ENCODE measurements at places on chromosomes 3 and 15.

DNA sequence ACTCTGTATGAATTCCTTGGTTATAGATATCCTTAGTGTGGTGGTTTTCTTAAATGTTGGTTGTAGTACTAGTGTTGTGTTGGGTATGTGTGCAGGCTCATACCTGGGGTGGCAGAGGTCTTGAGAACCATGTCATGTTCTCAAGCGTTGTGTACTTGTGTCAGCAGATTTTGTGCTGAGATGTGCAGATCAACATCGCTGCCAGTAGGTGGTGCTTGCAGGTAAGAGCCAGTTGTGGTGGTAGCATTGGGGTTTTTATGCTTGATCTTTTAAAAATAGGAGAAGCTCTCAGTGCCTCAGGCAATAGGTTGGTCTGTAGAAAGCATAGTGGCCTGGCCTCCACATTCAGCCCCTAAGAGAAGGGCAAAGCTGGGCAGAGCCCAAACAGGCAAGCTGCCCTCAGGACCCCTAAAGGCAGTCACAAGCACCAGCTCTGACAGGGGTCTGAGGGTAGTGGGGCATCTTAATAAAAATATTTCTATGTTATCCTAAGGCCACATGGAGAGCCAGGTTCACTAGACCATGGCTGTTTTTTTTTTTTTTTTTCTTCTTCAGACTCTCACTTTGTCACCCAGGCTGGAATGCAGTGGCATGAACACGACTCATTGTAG lies 164.0 kb downstream of the IL20RB start:
- no peak for DNase-seq

- DNase-seq = no peak
These were observed 119.4 kb downstream of the SPATA16 start for GRCh38 chr3:173021547-173022185.

- DNase-seq = no peak
These were observed 7.4 kb upstream of the LRRFIP2 start for GRCh38 chr3:37181756-37182155.

DNA sequence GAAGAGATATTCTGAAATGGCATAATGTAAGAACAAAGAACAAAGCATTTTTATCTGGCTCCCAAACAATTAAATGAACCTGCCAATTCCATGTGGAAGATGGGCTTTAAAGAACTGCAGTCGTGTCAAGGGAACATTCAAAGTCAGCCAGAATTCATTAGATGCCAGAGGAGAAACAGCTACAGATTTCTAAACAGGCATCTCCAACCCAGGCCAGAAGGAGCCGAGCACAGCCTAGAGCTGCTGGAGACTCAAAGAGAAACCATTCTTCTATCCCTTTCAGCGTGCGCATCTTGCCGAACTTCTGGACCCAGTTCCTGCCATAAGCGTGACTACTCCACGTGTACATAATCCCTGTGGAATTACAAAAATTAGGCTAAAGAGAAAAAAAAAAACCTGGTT lies 60.4 kb downstream of the MB21D2 start:
- no peak for DNase-seq

GRCh38 chr3:41338276-41338675 lies 139.0 kb downstream of the CTNNB1 start:
- DNase-seq = no peak

DNA sequence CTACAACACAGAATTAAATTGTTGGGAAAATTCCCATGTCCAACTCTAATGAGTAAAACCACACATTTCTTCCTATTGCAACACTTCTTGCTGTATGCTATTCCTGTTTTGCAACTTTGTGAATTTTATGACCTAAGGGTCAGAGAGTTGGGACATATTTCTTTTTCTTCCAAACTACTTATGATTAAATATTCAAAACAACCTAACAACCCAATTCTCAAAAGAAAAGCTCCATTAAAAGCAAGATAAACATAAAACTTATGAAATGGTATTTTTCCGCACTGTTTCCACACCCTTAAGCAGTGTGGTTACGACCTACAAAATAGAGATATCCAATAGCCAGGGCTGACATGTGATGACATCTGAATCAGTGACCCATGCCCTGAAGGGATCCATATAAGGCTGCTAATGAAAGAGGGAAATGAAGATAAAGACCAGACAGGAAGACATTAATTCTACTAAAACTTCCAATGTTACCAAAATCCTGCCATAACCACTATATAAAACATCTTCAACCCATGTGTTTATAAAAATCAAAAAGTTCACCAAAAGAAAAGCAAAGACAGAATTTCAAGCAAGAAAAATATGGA lies 45.6 kb downstream of the DMXL2 start:
- no peak for DNase-seq
